Stimulated activated CD8-positive, alpha-beta memory T cell treated with anti-CD3 and anti-CD28 coated beads, Interleukin-12 subunit alpha, Interleukin-12 subunit beta, amount 100 ng/mL, for 4 hours (primary cell): ENCODE measurements at places on chromosomes 13 and 19.

- no peak for DNase-seq
Measured at GRCh38 chr13:76954538-76954937, 6.2 kb downstream of the ACOD1 start.

GRCh38 chr13:83845106-83845505, 37.2 kb downstream of the SLITRK1 start:
- DNase-seq, result no peak

DNA sequence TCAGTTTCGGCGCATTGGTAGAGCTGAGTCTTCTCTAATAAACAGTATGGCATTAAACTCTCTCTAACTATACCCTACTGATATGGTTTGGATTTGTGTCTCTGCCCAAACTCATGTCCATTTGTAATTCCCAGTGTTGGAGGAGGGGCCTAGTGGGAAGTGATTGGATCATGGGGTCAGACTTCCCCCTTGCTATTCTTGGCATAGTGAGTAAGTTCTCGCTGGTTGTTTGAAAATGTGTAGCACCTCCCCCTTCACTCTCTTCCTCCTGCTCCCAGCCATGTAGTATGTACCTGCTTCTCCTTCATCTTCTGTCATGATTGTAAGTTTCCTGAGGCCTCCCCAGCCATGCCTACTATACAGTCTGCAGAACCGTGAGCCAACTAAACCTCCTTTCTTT, 682.7 kb upstream of the ARGLU1 start:
- DNase-seq, result no peak

- no peak for DNase-seq
Measured at GRCh38 chr19:55492362-55492944, 4.2 kb downstream of the SSC5D start.

GRCh38 chr19:30136611-30137195, 194.7 kb downstream of the URI1 start:
- no peak for DNase-seq

DNA sequence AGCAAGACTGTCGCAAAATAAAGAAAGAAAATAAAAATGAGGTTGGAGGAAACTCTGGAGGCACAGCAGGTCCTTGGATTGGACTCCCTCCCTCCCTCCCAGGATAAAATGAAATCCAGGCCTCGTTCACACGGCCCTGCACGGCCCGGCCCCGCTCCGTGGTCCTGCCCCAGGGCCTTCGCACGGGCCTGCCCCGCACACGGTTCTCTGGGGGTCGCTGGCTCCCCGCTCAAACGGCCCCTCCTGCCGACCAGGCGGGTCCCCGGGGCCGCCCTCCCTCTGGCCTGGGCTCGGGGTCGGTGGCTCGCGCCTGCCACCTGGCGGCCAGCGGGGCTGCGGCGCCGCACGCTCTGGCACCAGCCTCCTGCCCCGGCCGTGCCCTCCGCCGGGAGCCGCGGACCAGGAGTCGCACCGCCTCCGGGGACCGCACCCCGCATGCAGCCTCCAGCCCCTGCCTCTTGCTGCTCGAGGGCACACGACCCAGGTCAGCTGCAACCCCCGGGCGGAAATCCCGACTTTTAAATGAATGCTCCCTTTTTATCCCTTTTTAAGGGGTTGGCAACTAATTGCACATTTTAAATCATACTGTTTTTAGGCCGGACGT, 1.5 kb upstream of the WDR18 start:
- peak; percentile 65 for DNase-seq

- DNase-seq, result no peak
Measured at GRCh38 chr19:56660381-56661107, 11.0 kb downstream of the ZNF835 start.

DNA sequence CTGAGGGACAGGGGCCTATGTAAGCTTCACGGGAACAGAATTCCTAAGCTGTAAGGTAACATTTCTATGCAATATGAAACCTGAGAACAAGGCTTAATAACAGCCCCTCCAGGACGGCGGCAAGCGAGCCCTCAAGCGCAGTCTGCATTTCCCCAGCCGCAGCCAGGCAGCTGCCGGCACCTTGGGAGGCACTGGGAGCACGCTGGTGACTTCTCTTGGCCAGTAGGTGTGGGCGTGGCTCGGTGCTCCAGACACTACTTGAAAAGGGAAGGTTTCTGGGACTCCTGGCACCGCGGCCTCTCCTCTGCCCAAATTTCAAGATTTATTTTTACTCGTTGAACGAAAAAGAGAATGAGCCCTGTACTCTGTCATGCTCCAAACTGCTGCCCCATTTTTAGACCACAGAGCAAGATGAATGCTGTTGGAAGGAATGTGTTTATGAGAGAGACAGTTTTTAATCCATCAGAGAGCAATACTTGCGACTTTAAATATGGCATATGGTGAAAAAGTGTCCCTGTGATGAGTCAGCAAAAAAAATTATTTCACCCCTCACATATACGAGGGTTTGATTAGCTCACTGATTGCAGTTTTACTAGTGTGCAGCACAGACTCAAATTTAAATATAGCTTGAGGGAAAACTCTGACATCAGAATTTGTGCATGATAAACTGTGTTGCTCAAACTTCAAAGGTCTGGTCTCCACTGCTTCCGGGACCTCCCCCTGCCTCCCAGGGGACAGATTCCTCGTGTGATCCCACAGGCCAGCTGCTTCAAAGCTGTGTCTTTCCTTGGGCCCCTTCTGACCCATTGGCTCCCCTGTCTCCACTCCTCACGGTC, 81.2 kb downstream of the COL4A2 start:
- DNase-seq, result no peak

- no peak for DNase-seq
Measured at GRCh38 chr13:78832461-78832860, 173.5 kb upstream of the OBI1 start.

DNA sequence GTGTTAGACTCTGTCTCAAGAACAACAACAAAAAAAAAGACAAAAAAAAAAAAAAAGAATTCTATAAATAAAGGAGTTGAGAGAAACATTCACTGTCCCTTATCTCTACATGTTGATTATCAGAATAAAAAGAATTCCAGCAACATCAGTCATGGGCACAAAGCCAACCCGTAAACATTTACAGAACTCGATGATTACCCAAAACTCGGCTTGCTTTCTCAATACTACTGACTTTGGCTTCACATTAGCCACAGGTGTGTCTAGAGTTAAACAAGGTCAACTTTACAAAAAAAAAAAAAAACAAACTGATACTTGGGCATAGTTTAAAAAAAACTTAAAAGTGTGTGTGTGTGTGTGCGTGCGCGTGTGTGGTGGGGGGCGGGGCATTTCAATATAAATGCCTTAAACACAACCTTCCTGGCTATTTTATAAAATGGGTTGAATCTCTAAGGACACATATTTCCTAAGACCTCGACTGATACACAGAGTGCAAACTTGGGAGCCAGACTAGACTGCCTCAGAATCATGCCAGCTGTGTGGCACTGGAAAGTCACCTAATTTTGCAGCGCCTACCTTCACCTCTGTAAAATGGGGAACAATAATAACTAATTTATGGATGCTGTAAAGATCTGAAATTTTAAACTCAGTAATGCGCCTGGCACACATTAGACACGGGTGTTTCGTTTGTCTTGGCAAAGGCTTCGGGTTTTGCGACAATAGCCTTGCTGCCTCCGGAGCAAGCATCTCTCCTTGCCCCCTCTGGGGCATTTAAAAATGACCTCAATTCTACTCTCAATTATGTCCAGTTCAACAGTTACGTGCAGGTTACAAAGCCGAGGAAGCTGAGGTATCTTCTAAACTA, 922 bp downstream of the EBPL start:
- DNase-seq, result no peak
